ENCODE measurements at places on chromosomes 11 and 22.

GRCh38 chr11:71462726-71463125, 9.7 kb downstream of the NADSYN1 start:
- no peak for DNase-seq

- no peak for DNase-seq
These were observed 41.3 kb downstream of the CDKN1C start for GRCh38 chr11:2844116-2844842.

DNA sequence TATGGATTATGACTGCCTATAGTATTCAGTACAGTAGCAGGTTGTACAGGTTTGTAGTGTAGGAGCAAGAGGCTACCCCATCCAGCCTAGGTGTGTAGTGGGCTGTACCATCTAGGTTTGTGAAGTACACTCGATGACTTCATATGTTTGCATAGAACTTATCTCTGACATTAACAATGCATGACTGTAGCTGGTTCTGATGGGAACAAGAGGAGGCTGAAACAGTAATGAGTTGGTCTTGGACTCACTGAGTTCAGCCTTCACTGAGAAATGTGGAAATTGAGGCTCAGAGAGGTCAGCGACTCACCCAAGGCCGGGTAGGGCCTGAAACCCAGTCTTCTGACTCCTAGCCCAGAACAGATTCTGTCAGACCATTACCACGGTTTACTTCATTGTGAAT, 13.0 kb downstream of the MYO7A start:
- DNase-seq = no peak

DNA sequence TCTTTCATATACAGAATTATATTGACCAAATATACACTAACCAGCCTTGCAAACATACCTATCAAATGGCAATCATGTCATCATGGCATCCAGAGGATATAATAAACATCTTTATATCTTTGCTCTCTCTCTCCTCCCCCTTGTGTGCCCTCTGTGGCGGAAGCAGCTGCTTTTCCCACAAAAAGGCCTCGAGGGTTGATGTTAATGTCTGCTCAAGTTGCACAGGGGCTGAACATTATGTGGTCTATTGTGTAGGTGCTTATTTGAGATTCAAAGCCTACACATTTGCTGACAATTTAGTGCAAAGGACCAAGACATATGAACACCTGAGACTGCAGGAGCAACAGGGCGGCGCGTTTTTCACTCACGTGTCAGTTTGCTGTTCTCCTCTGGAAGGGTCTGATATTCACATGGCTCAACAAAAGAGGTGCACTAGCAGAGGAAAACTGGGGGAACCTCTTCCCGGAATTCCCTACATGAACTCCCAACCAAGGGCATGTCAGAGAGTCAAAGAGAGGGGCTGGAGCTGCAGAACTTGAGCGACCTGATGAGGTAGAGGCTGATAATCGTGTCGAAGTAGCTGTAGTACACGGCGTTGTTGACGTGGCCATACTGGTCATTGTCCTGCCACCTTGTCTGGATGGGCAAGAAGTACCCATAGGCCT, 138.8 kb downstream of the RCN1 start:
- DNase-seq = no peak

Data from NCI-H2081 treated with DMSO at 0.1 percent for 48 hours (cell line).